Choroid plexus epithelial cell (primary cell): ENCODE measurements at places on chromosomes 12 and 14.

- no peak for DNase-seq
Measured at GRCh38 chr14:101033006-101033405, 129.5 kb upstream of the RTL1 start.

DNA sequence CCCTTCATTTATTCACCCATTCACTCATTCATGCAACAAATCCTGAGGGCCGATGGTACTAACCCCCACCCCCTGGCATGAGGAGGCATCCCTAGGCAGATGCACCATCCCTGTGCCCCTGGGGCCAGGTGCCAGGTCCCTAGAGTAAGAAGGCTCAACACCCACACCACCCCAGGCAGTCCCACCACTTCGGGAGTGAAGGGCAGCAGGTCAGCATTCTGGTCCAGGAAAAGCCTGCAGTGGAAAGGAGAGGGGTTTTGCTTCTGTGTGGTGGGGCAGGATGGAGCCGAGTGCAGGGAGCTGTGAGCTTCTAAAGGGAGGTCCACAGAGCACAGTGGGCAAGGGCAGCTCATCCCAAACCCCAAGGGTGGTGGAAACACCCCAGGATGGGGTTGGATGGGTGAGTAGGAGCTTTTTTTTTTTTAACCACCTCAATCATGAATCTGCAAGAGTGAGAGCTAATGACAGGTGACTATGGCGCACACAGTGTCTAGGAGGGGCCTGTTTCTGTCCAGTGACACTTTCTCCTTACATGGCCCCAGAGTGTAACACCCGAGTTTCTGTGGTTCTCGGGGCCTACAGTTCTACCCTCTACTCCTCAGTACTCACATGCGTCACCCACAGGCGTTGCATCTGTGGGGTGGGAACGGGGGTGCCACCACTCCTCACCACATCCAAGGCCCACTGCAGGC, 414.3 kb downstream of the TMEM121 start:
- DNase-seq = no peak

GRCh38 chr12:69425417-69425816, 44.8 kb upstream of the FRS2 start:
- no peak for DNase-seq

- no peak for DNase-seq
Measured at GRCh38 chr12:132642846-132643835, 24.6 kb downstream of the P2RX2 start.

DNA sequence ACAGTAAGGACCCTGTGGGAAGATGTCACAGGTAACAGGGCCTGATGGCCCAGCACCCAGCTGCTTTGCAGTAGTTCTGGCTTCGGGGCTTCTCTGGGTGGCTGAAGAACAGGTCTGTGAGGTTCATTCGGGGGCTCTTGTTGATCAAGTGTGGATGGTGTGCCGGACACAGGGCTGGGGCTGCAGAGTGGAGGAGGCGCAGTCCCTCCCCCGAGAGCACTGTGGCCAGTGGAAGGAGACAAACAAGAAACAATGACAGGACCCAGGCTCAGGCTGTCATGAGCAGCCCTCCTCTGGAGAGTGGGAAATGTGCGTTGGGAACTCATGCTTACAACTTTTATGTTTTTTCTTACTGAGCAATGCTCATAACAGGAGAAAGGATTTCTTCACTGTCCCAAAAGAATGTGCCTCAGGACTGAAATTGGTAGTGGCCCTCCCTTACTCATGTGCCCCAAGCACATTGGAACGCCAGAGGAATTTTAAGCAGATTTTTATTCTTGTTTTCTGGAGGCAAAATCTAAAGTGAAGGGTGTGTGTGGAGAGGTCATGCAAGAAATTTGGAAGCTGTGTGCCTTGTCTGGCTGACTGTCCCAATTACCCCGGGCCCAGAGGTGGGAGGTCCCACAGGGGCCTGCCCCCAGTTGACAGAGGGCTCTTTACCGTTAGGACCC, 233.8 kb downstream of the CACNA1C start:
- DNase-seq = no peak

- DNase-seq = peak; percentile 95
Measured at GRCh38 chr12:89451841-89452251, 72.8 kb downstream of the GALNT4 start.

DNA sequence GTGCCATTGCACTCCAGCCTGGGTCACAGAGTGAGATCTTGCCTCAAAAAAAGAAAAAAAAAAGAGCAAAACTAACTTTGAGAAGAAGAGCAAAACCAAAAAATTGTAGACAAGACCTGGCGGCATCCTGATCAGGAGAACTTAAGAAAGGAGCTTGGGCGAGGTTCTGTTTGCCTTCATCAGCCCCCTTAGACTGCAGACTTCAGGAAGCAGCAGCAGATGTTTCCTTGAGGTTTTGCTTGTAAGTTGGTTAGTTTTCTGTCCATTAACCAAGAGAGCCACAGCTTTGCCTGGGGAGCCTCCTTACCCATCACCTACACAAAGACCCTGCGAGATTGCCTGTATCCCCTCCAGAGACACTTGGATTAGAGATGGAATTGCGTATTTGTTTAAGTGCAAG, 189.0 kb downstream of the AACS start:
- DNase-seq = no peak

DNA sequence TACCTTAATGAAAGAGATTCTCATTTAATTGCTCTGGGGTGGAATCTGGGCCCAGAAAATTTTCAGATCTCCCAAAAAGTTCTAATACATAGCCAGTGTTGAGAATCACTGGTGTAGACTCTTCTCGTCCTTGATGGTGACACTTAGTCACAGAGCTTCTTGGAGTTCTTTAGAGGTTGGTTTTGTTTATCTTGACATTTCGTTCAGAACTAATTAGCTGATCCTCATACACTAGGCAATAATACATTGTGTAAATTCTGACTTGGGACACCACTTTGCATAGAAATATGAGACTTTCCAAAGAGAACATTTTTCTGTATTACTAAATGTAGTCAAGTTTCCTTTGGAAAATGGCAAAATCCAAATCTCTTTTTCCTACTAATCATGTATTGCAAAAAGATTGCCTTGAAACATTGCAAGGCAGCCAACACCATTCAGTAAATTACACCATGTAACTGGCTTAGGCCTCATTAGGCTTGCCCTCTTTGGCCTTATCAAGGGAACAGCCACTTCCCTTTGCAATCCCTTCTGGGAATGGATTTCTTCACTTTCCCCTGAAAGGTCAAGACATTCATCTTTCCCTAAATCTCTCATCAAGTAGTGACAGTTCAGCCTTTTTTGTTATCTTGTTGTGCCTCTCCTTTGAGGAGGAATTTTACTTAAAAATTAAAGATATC, 102.2 kb downstream of the PAH start:
- DNase-seq = no peak

- no peak for DNase-seq
Measured at GRCh38 chr12:11727133-11727664, 77.7 kb downstream of the ETV6 start.

GRCh38 chr12:66119229-66119869, 11.2 kb downstream of the LLPH start:
- no peak for DNase-seq

DNA sequence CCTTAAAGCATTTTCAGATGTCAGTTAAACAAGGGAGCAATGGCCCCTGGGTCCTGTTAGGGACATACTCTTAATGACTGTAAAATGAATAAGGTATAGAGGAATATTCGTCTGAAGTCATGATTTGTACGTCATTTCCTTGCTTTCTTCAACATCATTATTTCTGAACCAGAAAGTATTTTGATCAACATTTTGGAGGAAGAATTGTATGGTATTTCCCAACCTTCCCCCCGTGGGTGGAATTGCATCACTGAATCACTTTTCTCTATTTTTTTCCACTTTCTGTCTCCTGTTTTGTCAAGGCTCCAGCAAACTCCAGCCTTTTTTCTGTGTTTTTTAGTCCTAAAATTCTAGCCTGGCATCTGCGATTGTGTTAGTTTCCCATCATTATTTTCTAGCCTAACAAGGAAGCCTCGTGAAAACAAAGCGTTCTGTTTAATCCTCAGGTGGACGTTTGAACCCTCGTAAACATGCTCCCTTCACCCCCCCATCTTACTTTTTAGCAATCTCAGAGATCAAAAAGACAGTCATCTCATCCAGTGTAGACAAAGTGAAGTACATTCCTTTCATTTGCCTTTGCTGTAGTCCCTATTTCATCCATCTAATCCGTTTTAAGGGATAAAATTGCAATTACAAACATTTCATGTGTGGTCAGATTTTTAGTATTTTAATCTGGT, 62.3 kb downstream of the ETV6 start:
- peak; percentile 78 for DNase-seq

- no peak for DNase-seq
Measured at GRCh38 chr12:121828826-121829225, 25.0 kb downstream of the SETD1B start.

GRCh38 chr12:61891632-61892031, 368.6 kb upstream of the USP15 start:
- DNase-seq = peak; percentile 15

DNA sequence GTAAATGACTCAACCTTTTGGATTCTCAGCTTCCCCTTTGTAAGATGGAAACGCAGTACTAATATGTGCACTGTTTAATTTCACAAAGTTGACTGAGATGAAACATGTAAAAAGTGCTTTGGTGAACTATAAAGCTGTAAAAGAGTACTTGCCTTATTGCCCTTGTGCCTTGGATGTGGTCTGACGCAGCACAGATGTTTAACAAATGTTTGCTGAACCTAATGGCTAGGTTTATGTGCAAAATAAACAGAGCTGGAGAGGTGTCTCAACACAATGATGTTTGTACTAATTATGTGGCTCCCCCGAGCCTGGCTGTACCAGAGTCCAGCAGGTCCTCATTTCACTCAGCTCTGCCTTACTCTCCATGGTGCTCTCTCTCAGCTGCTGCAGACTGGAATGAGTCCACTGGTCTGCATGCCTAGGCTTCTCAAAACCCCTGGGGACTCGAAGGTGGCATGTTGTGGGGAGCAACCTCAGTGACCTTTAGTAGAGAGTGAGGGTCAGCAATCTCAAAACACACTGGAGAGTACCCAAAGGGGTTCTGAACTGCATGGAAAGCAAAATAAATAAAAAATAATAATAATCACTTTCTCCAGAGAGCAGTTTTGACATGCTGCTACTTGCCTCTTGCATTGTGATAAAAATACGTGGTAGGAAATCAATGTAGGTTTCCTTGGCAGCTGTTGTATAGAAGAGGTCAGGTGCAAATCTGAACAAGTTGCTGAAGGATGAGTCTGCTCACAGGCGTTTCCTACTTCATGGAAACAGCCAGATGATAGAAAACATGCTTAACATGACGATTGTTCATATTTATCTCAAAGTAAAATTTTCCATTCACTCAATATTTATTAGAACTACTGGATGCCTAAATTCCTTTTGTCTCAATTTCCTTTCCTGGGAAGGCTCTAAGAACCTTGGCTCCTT, 8.5 kb upstream of the AMIGO2 start:
- peak; percentile 86 for DNase-seq

- no peak for DNase-seq
Measured at GRCh38 chr14:103545219-103545914, 16.4 kb downstream of the TRMT61A start.

- DNase-seq = no peak
Measured at GRCh38 chr12:125487336-125487735, 422.1 kb downstream of the AACS start.

GRCh38 chr12:117318591-117318990, 42.8 kb downstream of the NOS1 start:
- DNase-seq = no peak

GRCh38 chr14:33650430-33650829, 300.4 kb downstream of the EGLN3 start:
- DNase-seq = no peak

DNA sequence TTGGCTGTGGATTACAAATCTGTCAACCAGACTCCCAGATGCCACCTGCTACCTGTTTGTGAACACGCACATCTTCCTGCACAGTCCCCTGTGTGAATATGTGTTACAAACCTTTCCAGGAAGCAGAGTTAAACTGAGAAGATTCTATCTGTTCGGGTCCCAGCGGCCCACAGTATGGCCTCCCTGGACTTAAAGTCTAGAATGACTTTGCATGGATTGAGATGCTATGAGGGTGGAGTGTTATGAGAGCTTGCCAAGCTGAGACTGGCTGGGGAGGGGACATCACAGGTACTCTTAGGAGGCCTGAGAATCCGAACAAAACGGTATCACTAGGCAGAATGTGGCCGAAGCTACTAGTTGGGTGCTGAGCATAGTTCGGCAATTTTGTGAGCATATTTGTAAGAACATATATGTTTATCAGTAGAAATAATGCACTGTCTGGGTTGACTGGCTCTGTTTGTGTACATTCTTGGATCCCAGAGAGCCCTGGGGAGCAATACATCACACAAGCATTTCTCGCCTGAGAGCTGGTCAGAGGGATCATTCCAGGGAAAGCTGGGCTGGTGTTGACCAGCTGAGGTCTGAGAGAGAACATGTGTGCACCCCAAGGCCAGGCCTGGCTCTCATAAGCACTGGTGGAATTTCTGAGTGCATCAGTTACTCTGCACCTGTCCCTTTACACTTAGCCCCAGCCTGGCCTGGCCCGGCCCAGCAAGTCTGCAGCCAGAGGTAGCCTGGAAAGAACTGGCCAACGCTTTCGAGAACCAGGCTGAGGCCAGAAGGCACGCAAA, 29.8 kb upstream of the LTBP2 start:
- DNase-seq = no peak

DNA sequence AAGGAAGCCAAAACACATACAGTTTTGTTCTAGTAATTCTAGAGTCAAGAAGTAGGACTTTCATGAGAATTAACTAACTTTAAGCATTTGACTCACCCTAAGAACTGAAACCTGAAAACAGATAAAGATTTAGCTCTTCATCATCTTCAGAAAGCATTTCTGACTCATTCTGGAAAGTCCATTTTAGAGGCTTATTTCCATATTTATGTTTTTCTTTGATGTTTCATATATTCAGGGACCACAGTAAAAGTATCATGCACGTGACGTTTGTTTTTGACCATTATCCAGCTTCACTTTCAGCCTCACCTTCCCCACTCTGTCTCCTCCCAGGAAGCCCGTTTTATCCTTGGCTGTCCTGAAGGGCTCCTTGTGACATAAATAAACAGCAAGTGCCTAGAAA, 79.2 kb downstream of the MDGA2 start:
- DNase-seq = no peak

- no peak for DNase-seq
Measured at GRCh38 chr14:31029016-31029970, 3.1 kb upstream of the STRN3 start.

GRCh38 chr14:70391493-70392391, 25.1 kb downstream of the SYNJ2BP start:
- DNase-seq = no peak

GRCh38 chr14:90609376-90609775, 206.9 kb downstream of the TTC7B start:
- DNase-seq = no peak

GRCh38 chr14:74658535-74659131, 46.6 kb upstream of the LTBP2 start:
- DNase-seq = peak; percentile 73
